ENCODE measurements at places on chromosomes 4 and X.

GRCh38 chrX:70434352-70434866 is 10.2 kb upstream of the DLG3 start:
- peak; percentile 33 for DNase-seq

DNA sequence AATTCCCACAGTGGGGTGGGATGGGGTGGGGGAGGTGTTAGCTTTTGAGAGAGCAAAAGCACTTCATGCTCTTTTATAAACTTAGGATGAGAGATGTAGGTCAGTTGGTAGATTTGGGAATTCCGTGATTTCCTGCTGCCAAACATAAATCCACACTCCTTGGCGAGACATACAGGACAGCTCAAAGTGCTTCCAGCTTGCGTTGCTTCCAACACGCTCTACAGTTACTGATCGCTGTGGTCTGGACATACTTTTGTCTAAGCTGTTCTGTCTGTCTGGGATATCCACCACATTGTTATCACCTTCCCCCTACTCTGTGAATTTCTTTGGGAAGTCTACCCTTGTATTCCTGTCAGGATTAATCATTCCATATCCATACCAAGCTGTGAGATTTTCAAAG is 117.5 kb downstream of the RAPGEF2 start:
- no peak for DNase-seq

- DNase-seq = no peak
These were observed 68.8 kb upstream of the GRIA2 start for GRCh38 chr4:157151711-157152110.

- DNase-seq = no peak
These were observed 36.8 kb downstream of the SRPX2 start for GRCh38 chrX:100680756-100681155.

DNA sequence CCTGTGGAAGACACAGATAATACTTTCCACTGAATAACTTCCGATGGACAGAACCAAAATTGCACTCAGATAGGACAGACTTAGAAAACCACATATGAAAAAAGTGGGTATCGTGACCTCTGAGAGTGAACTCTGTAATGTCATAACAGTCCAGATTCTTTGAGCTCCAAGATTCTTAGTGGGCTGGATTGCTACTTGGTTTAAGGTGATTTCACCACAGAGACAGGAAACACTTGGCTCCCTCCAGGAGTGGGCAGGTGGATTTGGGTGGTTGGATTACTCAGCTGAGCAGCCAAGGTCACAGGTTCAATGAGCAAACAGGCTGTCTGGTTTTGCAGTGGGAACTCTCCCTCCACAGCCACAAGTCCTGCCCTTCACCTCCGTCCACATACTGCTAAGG is 126.0 kb downstream of the AFAP1 start:
- DNase-seq = no peak

DNA sequence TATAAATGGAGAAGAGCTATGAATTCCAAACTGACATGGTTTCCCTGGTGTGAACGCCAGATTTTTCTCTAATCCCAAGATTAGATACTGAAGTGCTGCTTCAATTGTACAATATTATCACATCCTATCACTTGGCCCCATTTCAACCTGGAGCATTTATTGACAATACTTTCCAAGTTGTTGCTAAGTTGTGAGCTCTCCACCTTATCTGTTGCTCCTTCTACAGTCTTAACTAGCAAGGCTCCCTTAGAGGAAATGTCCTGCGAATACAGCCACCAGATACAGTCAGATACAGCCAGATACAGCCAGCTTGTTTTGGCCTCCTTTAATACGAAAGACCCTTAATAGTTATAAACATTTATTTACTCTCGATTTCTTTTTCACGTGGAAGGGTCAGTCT is 466.3 kb upstream of the FAM241A start:
- no peak for DNase-seq

- no peak for DNase-seq
These were observed 714.2 kb upstream of the PCDH7 start for GRCh38 chr4:30005995-30006394.

- no peak for DNase-seq
These were observed 1.7 kb downstream of the SAT1 start for GRCh38 chrX:23784470-23785331.

DNA sequence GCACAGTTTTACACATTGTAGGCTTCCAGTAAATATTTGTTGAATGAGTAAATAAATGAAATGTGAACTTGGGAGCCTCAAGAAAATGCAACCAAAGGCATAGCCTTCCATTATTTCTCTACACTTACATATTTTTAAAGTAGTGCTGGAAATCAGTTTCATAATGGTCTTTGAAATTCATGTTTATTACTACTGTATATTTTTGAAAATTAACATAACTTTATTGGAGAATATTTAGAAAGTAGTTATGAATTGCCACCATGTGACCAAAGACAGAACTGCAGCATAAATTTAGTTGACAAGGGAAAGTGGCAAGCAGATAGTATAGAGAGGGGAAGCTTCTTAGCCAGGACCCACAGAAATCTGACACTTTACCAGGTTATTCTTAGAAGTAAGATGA is 6.4 kb downstream of the TCEAL8 start:
- DNase-seq = no peak

All from stimulated activated CD4-positive, alpha-beta T cell treated with anti-CD3 and anti-CD28 coated beads, TNF-alpha, amount 100 ng/mL, for 1 hour (primary cell).